ENCODE measurements at places on chromosomes 3 and 15.

DNA sequence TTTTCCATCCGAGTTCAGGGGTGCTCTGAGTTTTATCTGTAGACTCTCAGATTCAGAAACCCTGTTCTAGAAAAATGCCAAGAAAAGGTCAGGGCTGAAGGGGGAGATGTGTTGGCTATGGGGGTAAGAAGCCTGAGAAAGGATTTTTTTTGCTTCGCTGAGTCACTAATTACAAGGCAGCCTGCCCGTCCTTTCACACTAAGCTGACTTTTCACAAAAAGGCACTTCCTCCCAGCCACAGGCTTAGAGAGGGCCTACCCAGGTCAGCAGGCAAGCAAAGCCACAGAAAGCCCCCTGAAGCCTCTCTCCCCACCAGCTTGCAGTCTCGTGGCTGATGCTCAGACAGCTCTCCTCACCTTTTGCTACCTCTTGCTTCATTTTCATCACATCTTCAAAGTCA is 192.6 kb upstream of the PRICKLE2 start:
- peaks cover 16% of the 10 kb centered on the region for H3K27me3 ChIP-seq
- no peak overlapping the region for H3K4me3 ChIP-seq
- H3K4me1 ChIP-seq, result no peaks in the 10 kb centered on the region
- H3K27ac ChIP-seq, result no peak overlapping the region
- no peak for DNase-seq

- DNase-seq, result peak; percentile 70
- H3K27me3 ChIP-seq, result no peaks in the 10 kb centered on the region
- H3K36me3 ChIP-seq, result peaks cover 12% of the 10 kb centered on the region
- peak overlapping the region; percentile 97 for H3K27ac ChIP-seq
- peak overlapping the region; percentile 97 for H3K4me3 ChIP-seq
- peaks cover 50% of the 10 kb centered on the region for H3K4me1 ChIP-seq
These were observed 2.4 kb downstream of the CIB1 start for GRCh38 chr15:90231028-90232017.

- no peak for DNase-seq
- H3K36me3 ChIP-seq, result no peaks in the 10 kb centered on the region
- H3K4me1 ChIP-seq, result no peaks in the 10 kb centered on the region
- H3K27me3 ChIP-seq, result no peaks in the 10 kb centered on the region
- no peak overlapping the region for H3K4me3 ChIP-seq
- no peak overlapping the region for H3K27ac ChIP-seq
These were observed 132.7 kb downstream of the MYLK start for GRCh38 chr3:123751433-123751832.

- H3K27me3 ChIP-seq, result peaks cover 7% of the 10 kb centered on the region
- H3K4me3 ChIP-seq, result no peak overlapping the region
- no peak overlapping the region for H3K27ac ChIP-seq
- H3K36me3 ChIP-seq, result no peaks in the 10 kb centered on the region
- H3K4me1 ChIP-seq, result no peaks in the 10 kb centered on the region
- no peak for DNase-seq
These were observed 98.7 kb downstream of the KCNMB2 start for GRCh38 chr3:178634975-178635374.

- H3K27ac ChIP-seq, result no peak overlapping the region
- H3K4me3 ChIP-seq, result no peak overlapping the region
- no peaks in the 10 kb centered on the region for H3K27me3 ChIP-seq
- no peaks in the 10 kb centered on the region for H3K4me1 ChIP-seq
- no peak for DNase-seq
These were observed 421.3 kb downstream of the PYDC2 start for GRCh38 chr3:191882289-191882688.

GRCh38 chr3:130960139-130960795 is 66.4 kb downstream of the ASTE1 start:
- no peak for DNase-seq
- peak overlapping the region; percentile 67 for H3K27ac ChIP-seq
- no peaks in the 10 kb centered on the region for H3K27me3 ChIP-seq
- peaks cover 4% of the 10 kb centered on the region for H3K36me3 ChIP-seq
- no peaks in the 10 kb centered on the region for H3K4me1 ChIP-seq

- peaks cover 25% of the 10 kb centered on the region for H3K4me1 ChIP-seq
- no peak overlapping the region for H3K27ac ChIP-seq
- peak overlapping the region; percentile 66 for H3K4me3 ChIP-seq
- H3K36me3 ChIP-seq, result no peaks in the 10 kb centered on the region
These were observed 586 bp downstream of the LRRK1 start for GRCh38 chr15:100919481-100920405.

- no peaks in the 10 kb centered on the region for H3K36me3 ChIP-seq
- H3K27me3 ChIP-seq, result peaks cover 23% of the 10 kb centered on the region
- H3K4me1 ChIP-seq, result no peaks in the 10 kb centered on the region
These were observed 83.5 kb upstream of the PRR20G start for GRCh38 chr3:127371334-127371733.

GRCh38 chr3:56042326-56042951 is 425.8 kb downstream of the ERC2 start:
- H3K36me3 ChIP-seq, result no peaks in the 10 kb centered on the region
- no peaks in the 10 kb centered on the region for H3K27me3 ChIP-seq
- H3K4me3 ChIP-seq, result no peak overlapping the region
- no peak for DNase-seq

GRCh38 chr3:71958533-71958932 is 173.6 kb upstream of the PROK2 start:
- H3K4me3 ChIP-seq, result peak overlapping the region; percentile 56
- H3K27me3 ChIP-seq, result peaks cover 12% of the 10 kb centered on the region
- peaks cover 42% of the 10 kb centered on the region for H3K4me1 ChIP-seq
- H3K36me3 ChIP-seq, result no peaks in the 10 kb centered on the region

- H3K36me3 ChIP-seq, result no peaks in the 10 kb centered on the region
- no peak overlapping the region for H3K27ac ChIP-seq
- peaks cover 22% of the 10 kb centered on the region for H3K27me3 ChIP-seq
- no peaks in the 10 kb centered on the region for H3K4me1 ChIP-seq
These were observed 64.7 kb downstream of the MINAR1 start for GRCh38 chr15:79496838-79497237.

- H3K27me3 ChIP-seq, result no peaks in the 10 kb centered on the region
- no peak overlapping the region for H3K27ac ChIP-seq
- no peaks in the 10 kb centered on the region for H3K4me1 ChIP-seq
These were observed 75.7 kb downstream of the OCA2 start for GRCh38 chr15:28023422-28023821.

GRCh38 chr3:198088421-198088955 is 128.5 kb downstream of the LMLN start:
- peaks cover 65% of the 10 kb centered on the region for H3K27me3 ChIP-seq
- DNase-seq, result no peak
- H3K36me3 ChIP-seq, result peaks cover 5% of the 10 kb centered on the region

GRCh38 chr15:48965972-48966371 is 2.3 kb upstream of the SHC4 start:
- H3K4me3 ChIP-seq, result peak overlapping the region; percentile 67
- peaks cover 48% of the 10 kb centered on the region for H3K27me3 ChIP-seq
- H3K4me1 ChIP-seq, result peaks cover 40% of the 10 kb centered on the region
- no peak overlapping the region for H3K27ac ChIP-seq
- DNase-seq, result peak; percentile 23
- H3K36me3 ChIP-seq, result no peaks in the 10 kb centered on the region

GRCh38 chr15:51191766-51192165 is 97.1 kb upstream of the TNFAIP8L3 start:
- H3K4me3 ChIP-seq, result no peak overlapping the region
- no peak overlapping the region for H3K27ac ChIP-seq
- no peaks in the 10 kb centered on the region for H3K4me1 ChIP-seq
- no peak for DNase-seq

DNA sequence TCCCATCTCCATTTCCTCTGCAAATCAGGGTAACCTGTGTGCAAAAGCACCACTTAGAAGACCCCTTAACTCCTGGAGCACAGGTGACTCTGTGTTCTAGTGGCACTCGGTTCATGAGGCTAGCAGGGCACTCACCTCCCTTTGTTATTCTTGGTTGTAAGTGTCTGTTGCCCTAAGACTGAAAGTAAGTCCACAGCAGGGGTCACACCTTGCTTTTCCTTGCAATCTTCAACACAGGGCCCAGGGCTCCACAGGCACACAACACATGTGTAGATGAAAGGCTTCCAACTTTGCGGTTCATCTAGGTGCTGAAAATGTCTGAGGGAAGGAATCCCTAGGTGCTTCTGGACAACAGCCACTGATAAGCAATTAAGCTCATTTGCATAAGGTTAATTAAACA is 2.9 kb downstream of the RNU6-1 start:
- H3K4me3 ChIP-seq, result no peak overlapping the region
- DNase-seq, result no peak
- H3K27me3 ChIP-seq, result peaks cover 48% of the 10 kb centered on the region
- H3K27ac ChIP-seq, result no peak overlapping the region

DNA sequence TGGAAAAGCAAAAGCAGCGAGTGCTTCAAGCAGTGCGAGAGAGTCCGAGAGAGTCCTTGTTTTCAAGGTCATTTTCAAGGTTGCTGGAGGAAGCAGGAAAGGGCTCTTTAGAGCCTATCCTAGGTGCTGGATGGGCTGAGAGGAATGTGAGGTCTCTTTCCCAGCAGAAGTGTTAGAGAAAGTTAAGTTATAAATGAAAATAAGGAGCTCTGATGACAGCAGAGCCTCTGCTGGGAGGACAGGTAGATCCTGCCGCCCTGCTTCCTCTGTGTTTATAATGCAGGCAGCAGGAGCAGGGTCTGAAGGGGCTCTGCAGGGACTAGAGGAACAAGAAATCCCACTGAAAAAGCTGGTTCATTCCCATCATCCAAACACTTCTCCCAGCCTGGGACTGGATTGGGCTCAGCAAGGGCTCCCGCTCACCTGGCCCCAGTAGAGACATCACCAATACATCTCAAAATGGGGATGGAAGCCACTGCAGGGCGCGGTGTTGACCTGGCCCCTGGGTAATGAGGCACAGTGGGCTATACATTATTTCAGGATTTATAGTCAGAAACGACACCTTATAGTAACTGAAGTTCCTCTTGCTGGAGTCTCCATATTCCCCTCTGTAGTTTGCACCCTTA is 41.5 kb upstream of the RAB6B start:
- peaks cover 10% of the 10 kb centered on the region for H3K27me3 ChIP-seq
- H3K4me1 ChIP-seq, result peaks cover 1% of the 10 kb centered on the region
- H3K36me3 ChIP-seq, result no peaks in the 10 kb centered on the region

DNA sequence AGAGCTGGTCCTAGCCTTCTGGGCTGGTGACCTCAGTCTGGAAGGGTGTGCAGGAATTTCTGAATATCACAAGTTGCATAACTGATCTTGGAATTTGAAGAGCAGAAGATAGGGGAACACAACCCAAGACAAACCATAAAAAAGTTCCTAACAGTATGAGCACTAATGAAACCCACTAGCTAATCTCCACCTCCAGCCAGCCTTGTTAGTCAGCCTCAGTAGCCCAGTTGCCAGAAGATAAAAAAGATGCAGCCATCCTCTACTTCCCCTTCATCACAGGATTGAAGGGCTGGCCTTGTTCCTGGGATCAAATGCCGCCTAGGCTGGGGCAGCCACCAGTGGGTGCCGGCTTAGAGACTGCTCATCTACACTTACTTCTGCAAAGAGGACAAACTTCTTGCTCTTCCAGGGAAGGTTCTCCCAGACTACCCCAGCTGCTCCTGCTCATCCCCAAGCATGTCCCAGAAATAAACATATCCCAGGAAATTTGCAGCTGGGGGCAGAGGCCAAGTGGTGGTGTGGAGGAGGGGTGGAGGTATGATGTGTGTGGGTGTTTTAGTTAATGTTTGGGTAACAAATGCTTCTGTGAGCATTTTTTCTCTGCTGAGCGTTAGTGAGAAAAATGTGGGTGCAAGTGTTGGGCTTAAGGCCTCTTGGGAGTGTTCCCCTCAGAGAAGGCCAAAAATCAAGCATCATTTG is 9.2 kb upstream of the ITGA11 start:
- peaks cover 60% of the 10 kb centered on the region for H3K27me3 ChIP-seq
- no peaks in the 10 kb centered on the region for H3K36me3 ChIP-seq
- no peak overlapping the region for H3K4me3 ChIP-seq
- no peaks in the 10 kb centered on the region for H3K4me1 ChIP-seq

DNA sequence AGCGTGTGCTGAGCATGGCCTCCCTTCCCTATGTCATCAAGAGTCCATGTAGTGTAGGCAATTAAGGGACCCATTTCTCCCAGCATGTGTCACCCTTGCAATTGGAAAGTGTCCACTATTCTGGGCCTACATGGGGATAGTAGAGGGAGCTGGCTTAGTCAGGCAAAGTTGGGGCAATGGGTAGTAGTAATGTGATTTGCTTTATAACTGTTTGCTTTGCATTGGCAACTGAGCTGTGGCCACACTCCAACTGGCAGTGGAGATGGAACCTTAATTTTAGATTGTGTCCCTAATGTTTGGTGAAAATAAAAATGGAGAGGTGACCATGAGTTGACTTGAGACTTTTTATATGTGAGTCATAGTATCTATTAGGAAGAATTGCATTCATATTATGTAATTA is 97.7 kb upstream of the SAMMSON start:
- no peaks in the 10 kb centered on the region for H3K27me3 ChIP-seq
- no peaks in the 10 kb centered on the region for H3K36me3 ChIP-seq
- H3K4me3 ChIP-seq, result no peak overlapping the region
- H3K4me1 ChIP-seq, result no peaks in the 10 kb centered on the region
- H3K27ac ChIP-seq, result no peak overlapping the region

- H3K27ac ChIP-seq, result peak overlapping the region; percentile 18
- peak; percentile 16 for DNase-seq
- peaks cover 2% of the 10 kb centered on the region for H3K36me3 ChIP-seq
- peaks cover 71% of the 10 kb centered on the region for H3K4me1 ChIP-seq
- peak overlapping the region; percentile 33 for H3K4me3 ChIP-seq
These were observed 81.8 kb downstream of the WWTR1 start for GRCh38 chr3:149575961-149576564.

DNA sequence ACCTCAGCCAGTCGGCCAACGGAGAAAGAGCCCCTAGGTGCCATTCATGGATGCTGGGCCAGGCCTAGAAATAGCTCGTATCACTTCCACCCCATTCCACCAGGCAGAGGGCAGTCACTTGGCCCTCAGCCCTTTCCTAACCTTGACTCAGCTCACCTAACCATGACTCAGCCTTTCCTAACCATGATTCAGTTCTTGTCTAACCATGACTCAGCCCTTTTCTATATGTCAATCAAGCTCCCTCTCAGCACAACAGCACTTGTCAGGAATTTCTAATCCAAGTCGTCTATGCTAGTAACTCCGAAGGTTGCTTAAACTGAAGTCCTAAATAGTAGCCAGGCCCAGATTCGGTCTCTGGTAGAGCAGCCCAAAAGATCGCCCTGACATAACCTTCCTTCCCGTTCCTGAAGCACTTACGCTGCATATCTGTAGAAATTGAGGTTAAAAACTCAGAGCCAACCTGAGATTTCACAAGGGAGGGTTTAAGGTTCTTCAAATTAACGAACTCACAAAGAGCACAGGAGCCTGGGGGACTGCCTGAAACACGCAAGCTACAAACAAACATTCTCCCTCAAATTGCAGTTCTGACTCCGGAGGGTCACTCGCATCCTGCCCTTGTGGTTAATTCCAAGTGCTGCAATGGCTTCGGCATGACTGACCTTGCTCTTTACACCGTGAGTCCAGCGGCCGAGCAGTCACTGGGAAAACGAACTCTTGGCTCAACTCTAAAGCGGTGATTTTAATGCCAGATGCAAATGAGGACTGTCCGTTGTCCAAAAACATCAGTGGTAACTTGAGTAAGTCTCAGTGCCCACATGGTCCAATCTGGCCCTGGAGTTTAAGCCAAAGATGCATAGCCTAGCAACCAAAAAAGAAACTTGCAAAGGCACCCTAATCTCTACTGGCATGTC is 99.9 kb downstream of the ADAMTS17 start:
- no peak overlapping the region for H3K27ac ChIP-seq
- peaks cover 2% of the 10 kb centered on the region for H3K36me3 ChIP-seq
- DNase-seq, result no peak
- no peak overlapping the region for H3K4me3 ChIP-seq
- no peaks in the 10 kb centered on the region for H3K27me3 ChIP-seq

Data from activated T-cell treated with anti-CD3 and anti-CD28 coated beads, Interleukin-2, amount 50 U/mL, for 72 hours (primary cell).